ENCODE measurements at places on chromosomes 1 and 21.

DNA sequence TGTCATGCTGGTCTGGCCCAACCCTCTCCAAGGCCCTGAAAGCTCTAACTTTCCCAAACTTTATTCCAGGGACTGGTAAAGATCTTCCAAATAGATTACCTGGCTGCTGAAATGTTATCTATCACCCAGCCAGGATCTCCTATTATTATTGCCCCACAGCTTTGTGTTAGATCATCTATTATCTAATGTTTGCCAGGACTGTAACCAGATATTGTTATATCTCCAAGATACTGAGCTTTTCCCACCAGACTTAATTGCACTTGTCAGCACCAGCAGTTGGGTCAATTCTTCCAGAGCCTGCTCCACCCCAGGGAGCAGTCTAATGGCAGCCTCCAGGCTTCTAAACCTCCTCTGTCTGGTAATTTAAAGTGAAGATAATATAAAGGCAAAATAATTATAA, 59.1 kb downstream of the PRDX6 start:
- no peak for DNase-seq

DNA sequence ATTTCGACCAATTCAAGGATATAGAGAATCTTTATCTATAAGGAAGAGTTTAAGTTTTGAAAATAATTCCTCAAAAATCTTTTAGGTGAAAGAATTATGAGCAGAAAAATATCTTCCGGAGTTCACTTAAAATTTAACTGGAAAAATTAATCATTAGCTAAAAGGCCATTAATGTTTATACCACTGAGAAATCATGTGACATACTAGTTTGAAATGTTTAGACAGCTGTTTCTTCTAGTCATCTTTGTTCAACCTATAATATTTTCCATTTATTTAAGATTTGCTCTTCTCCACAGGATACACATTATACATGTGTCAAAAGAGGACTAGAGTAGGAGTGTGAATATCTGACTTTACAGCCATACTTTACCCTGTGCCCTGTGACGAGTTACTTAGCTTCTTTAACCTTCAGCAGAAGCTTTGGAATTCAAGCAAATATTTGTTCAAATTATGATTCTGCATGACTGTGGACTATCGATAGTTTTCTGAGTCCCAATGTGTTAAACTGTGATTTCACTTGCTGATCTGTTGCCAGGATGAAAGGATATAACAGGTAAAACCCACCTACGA, 374.8 kb downstream of the BRINP3 start:
- no peak for DNase-seq

- no peak for DNase-seq
Observed at GRCh38 chr1:163912170-163912884, 590.6 kb downstream of the NUF2 start.

GRCh38 chr21:17981060-17981740, 162.0 kb upstream of the C21orf91 start:
- no peak for DNase-seq

- no peak for DNase-seq
Observed at GRCh38 chr1:31828926-31829690, 13.3 kb upstream of the SPOCD1 start.

DNA sequence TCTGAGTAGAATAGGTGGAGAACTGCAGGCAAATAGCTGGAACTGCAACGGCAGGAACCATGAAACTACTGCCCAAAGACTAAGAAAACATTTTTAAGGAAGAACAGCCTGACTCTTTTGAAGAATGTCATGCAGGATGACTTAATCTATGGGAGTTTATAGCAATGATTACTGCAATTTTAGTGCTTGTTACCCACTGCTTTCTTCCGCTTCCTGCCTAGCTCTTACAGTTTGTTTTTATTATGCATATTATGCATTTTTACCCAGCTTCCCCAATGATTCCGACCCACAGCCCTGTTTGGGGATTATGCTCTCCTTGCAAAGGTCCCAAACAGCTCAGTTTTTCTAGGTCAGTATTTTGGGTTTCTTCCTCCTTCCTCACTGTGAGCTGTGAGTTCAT, 71.2 kb downstream of the PCNX2 start:
- no peak for DNase-seq

DNA sequence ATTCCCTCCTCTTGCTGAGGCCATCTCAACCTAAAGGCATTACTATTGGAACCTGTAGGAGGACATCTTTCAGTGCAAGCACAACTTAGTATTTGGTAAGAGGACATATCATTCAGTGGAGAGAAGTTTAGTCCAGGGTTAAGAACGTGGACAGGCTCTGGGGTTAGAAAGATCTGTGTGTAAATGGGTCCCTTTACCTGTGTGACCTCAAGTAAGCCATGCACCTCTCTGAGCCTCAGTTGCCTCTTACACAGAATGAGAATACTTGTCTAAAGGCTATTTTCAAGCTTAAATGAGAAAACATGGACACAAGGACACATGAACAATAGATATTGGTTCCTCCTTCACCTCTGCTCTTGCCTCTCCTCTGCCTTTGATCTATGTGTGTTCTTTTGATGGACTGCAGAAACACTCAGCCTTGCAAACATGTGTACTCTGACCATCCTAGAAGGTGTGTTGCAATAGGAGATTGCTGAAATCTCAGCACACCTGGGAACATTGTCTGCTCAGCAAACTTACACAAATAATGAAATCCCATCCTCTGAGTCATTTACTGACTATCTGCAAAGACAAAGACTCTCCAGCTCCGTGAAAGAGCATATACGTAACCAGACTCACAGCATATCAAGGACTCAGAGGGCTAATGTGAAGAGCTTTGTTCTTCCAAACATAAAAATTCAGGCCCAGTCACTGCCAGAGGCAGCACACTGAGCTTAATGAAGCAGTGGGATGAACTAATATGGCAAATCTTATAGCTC, 143.8 kb downstream of the DAB1 start:
- DNase-seq: no peak

GRCh38 chr1:47229031-47229885, 2.8 kb downstream of the TAL1 start:
- peak; percentile 88 for DNase-seq

DNA sequence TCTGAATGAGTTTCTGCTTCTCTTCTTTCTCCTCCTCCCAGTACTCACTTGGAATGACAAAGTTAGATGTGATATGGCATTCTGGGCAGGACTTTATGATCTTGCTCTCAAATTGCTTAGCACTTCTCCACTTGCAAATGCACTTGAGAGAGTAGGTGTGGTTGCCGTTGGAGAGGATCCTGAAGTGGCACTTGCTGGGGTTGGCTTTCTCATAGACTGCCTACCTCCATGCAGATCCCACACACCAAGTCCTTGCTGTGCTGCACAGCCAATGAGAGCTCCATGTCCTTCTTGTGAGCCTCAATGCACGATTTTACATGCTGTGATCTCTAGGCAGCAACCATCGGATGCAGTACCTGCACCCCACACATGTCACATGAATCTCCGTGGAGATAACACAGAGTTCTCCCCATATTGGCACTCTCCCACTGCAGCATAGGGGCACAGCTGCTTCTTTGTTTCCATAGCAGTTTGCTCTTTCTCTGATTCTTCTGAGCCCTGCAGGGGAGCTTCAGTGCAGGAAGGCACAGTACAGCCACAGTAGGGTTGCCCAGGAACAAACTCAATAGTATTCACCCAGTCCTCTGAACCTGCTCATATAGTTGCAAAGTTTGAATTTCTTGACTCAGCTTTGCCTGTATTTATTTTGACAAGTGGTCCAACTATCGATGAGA, 45.2 kb downstream of the ZNF691 start:
- no peak for DNase-seq

- no peak for DNase-seq
Observed at GRCh38 chr21:43193088-43193650, 24.4 kb downstream of the CRYAA start.

- no peak for DNase-seq
Observed at GRCh38 chr21:37164742-37165141, 91.7 kb downstream of the TTC3 start.

Measured in CMK (cell line).